SHP77 treated with DMSO at 0.1 percent for 48 hours (cell line): ENCODE measurements at places on chromosomes 12 and 14.
A peak's percentile ranks its signal among the peaks of the same experiment; 100 is the strongest.

GRCh38 chr12:52360663-52361271, 6.5 kb downstream of the KRT85 start:
- DNase-seq, result no peak

GRCh38 chr14:79064214-79064613, 894.0 kb downstream of the NRXN3 start:
- no peak for DNase-seq

GRCh38 chr12:89468648-89469326, 55.8 kb downstream of the GALNT4 start:
- no peak for DNase-seq

GRCh38 chr14:52960627-52961026, 9.8 kb upstream of the FERMT2 start:
- DNase-seq, result no peak

DNA sequence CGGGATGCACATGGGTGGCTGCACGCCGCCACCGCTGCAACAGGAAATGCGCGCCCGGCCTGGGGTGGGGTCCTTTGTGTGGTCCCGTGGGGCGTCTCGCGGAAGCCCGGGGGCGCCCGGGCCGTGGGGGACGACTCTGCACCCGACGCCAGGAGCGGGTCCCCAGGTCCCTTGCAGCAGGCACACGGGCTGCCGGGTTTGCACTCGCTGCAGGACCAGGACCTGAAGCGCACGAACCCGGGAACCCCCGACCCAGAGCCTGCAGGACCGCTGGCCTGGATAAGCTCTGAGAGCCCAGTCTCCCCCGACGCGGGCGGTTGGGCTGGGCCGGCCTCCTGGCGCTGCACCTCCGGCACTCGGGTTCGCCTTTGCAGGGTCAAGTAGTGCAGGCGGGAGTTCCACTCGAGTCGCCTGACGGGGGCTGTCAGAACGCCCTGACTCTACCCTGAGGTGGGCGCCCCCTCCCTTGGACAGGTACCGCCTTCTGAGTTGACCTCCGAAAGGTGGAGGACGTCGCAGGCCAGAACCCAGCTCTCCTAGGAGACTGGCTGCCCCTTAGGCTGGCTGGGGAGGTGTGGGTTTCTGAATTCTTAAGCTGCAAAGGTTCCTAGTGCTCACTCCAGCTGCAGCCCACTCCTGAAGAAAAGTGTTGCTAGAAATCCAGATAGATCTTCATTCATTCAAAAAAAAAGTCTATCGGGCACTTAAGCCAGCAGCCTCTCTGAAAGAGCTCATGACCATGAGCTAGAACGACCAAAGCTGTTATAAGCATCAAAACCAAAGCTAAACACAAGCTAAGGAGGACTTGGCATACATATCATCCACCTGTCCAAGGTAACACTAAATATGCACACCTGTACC, 68.0 kb downstream of the RNF34 start:
- no peak for DNase-seq

- no peak for DNase-seq
Measured at GRCh38 chr14:68787092-68787992, 5.5 kb downstream of the ZFP36L1 start.

DNA sequence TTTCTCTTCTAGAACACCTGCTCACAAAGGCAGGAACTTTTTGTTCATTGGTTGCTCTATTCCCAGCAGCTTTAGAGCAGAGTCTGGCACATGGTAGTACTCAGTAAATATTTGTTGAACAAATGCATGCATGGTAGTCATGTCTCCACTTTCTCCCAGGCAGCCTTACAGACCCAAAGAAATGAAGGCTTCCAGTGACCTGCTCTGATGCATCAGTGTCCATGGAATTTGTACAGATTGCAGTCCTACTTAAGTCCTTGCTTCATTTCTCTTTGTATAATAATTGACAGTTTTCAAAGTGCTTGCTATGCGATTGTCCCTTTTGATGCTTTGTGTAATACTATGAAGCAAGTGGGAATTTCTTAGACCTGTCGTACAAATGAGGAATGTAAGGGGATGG, 119.6 kb downstream of the DERA start:
- peak; percentile 67 for DNase-seq

DNA sequence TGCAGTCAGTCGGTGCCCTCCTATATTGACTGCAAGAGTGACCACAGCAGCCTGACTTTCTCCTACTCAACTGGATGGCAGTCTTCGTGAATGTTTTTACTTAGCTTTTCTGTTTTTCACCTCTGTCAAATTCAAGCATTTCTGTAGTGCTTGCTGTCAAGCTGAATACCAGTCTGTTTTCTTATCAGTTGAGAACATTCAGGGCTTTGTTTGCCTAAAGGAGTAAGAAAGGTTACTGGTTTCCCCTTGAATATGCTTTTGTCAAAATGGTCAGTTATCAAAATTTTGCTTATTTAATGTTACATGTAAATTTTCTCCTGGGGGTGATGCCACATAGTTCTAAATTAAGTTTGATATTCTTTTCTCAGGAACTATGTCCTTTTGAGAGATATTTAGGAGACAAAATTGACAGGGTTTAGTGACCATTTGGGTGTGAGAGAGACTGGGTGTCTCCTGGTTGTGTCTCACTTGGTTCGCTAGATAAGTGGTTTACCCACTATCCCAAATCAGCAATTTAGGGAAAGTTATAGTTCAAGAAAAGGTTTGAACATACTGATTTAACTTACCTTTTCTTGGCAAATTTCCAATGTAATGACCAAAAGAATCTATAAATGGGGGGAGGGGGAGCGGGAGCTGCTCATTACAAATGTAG, 366.3 kb downstream of the TMTC2 start:
- no peak for DNase-seq

GRCh38 chr14:102727336-102728095, 49.7 kb upstream of the TRAF3 start:
- no peak for DNase-seq

DNA sequence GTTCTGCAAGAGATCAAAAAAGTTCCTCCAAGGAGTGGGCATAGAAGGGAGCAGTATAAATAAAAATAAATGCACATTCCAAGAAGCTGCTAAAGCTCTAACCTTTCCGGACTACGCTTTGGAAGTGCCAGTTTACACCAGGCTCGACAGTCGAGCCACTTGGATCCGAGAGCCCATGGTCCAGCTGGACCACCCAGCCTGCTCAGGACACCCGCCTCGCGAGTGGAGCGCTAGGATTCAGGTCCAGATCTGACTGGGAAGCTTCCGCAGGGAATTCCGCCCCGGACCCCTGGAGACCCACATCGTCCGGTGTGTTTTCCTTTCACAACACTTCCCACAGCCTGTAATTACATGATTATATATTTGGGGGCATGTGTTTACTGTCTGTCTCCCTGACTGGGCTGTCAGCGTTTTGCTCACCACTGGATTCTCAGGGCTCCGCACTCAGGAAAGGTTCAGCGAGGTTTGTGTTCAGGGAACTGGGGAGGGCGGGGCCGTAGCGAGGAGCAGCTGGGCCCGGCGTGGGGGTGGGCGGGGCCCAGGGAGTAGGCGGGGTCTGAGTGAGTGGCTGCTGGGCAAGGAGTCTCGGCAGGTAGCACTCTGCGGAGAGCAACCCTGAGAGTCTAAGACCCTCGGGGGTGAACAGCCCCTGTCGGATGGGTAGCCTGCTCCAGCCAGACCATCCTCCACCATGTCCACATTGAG, 52.3 kb upstream of the TMEM263 start:
- peak; percentile 62 for DNase-seq

DNA sequence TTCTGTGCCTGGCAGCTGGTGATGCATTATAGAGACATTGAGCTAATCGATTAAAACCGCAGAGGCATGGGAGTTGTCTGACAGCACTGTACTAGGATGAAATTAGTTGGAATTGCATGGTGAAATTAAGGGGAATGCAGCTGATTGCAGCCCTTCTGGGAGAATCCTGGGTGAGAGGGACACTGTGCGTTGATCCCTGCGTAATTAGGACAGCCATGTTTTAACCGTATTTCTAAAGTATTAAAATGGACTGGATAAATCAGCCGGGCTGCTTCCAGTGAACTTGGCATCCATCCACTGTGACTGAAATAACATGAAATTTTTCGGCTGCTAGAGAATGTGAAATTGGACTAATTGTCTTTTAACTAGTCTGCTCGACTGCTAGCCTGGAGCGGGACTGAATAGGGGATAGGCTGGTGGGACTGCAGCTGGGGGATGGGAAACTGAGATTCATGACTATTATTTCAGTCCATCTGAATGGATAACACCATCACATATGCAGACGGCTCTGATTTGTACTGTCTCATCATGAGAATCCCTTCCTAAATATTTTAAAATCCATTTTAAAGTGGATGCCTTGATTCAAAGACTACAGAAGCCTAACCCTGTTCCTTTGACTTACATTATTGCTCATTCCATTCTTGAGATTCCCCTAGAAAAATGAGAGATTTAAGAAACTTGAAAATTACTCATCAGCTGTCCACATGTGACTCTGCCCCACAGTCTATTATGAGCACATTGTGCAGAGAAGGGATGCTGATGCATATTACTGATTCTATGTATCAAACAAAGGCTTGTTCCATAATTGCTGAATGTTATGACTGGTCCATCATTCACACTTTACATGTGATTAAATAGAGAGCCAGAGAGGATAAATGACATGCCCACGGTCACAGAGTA, 343.9 kb downstream of the NPAS3 start:
- DNase-seq, result no peak
